COLO829 (cell line): ENCODE measurements at places on chromosomes 2 and 18.

DNA sequence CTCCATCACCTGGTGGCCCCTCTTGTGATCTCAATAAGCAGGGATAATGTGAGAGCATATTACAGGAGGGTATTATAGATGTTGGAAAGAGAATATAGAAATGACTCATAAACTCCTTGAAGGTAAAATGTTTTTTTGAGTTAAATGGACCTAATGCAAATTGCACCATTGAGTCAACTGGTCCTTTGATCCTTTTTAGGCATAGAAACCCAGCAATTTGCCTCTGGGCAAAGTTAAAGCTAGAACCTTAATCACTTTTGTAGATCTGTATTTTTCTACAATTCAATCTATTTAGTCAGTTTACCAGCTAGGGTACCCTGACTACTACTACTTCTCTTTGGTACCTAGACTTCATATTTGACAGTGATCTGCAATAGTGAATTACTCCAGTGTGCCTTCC lies 71.8 kb upstream of the RNF152 start:
- no peak for DNase-seq

- DNase-seq: no peak
Observed at GRCh38 chr18:32899819-32900218, 127.0 kb upstream of the KLHL14 start.

DNA sequence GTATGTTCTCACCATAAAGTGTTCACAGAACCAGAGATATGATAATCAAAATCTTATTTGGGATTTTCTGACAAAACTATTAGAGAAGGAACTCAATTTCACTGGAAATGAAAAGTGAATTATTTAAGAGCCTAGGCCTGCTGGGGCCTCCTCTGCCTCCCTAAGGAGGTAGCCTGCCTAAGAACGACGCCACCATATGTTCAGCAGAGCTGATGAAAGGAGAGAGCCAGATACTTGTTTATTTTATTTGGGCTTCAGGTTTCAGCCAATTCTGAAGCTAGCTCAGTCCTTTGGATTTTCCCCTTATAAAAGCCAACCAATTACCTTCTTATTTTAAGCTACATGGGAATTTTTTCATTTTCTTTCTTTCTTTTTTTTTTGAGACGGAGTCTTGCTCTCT lies 433.1 kb upstream of the MAP2 start:
- no peak for DNase-seq

DNA sequence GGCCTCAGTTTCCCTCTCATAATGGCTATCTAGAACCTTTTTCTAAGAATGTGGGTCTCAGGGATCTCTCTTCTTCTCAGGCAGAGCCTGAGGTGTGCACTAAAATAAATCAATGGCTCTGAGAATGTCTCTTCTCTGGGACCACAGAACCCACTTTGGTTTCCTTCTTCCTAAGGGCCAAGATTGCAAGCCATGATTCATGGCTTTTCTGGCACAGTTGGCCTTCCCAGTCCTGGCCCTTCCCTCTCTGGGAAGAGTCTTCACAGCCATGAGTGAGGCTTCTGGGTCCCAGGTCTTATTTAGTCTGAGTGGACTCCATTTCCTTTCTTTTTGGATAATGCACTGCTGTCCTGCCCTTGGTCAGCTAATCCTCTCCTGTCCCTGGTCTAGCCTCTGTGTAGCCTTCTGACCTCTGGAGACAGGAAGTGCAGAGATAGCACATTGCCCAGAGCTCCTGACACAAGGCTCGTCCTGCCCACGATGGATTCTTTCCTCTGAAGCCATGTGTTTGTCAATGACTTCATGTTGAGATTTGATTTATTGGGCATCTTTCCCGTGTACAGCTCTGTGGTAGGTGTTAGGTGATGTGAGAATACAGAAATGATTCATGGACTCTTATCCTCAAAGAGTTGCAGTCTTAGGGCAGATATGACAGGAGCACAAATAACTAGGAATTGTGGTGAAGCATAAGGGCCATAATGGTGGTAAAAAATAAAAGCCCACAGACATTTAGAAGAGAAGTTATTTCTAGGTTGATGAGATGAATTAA lies 245.0 kb downstream of the CLIP4 start:
- no peak for DNase-seq

DNA sequence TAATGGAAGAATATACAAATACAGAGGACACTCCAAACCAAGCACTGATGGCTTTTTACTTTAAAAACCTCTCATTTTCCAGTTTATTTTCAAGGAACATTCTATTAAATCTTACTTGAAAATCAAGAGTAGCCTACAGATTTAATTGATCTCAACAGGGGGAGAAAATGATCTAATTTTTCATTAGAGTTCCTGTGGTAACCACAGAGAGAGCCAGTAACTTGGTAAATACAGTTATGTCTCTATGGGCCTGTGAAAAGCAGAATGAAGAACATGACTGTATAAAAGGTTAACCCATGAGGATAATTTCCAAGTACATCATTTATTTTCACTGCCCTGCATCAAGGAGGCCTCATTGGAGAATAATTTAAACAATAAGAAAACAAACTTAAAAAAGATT lies 39.8 kb upstream of the ITPRID2 start:
- no peak for DNase-seq

DNA sequence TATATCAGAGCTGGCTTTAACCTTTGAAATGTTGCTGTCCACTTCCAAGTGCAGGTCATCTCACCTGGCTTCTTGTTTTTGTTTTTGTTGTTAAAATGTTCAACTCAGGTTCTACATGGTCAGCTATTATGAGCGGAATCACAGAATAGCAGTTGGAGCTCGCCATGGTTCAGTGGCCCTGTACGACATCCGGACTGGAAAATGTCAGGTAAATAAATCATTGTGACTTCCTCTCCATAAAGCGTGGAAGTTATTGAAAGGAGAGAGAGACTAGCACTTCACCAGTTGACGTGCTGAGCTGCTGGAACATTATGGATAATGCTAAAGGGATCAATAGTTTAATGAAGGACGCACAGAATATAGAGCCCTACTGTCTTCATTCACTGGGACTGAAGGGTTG lies 184.6 kb upstream of the BOD1L2 start:
- no peak for DNase-seq

DNA sequence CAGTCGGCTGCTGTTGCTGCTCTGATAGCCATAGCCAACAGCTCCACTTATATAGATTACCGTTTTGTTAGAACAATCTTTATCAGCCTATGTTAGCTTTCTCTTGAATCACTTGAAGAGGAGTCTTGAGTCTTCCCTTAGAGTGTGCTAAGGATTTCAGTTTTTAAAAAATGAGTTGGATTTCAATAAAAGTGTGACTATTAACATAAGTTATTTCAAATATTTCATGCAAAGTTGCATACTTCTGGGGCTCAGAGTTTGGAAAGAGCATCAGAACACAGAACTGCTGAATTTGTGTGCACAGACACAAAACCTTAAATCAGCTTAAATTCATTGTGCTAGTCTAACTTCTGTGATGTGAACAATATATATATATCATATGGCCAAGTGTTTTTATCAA lies 174.7 kb downstream of the MTX2 start:
- no peak for DNase-seq

- no peak for DNase-seq
Observed at GRCh38 chr2:26609839-26610277, 31.3 kb downstream of the CIB4 start.

DNA sequence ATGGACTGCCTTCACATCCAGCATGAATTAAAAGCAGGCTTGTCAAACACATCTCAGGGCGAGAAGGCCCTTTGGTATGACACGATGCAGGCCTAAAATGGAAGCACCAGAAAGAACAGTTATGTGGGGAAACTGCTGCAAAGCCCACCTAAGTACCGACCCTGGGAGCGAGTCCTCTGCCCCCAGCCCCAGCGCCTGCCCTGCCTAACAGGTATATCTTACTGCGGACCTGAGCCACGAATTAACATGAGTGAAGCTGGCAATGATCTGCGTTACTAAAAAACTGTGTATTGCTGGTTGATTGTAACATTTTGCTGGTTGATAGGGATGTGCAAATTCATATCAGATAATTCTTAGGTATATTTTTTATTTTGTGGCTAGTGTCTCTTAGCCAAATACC lies 441.5 kb downstream of the ZNF516 start:
- no peak for DNase-seq

- peak; percentile 32 for DNase-seq
Observed at GRCh38 chr2:127175041-127175721, 44.9 kb downstream of the CYP27C1 start.

DNA sequence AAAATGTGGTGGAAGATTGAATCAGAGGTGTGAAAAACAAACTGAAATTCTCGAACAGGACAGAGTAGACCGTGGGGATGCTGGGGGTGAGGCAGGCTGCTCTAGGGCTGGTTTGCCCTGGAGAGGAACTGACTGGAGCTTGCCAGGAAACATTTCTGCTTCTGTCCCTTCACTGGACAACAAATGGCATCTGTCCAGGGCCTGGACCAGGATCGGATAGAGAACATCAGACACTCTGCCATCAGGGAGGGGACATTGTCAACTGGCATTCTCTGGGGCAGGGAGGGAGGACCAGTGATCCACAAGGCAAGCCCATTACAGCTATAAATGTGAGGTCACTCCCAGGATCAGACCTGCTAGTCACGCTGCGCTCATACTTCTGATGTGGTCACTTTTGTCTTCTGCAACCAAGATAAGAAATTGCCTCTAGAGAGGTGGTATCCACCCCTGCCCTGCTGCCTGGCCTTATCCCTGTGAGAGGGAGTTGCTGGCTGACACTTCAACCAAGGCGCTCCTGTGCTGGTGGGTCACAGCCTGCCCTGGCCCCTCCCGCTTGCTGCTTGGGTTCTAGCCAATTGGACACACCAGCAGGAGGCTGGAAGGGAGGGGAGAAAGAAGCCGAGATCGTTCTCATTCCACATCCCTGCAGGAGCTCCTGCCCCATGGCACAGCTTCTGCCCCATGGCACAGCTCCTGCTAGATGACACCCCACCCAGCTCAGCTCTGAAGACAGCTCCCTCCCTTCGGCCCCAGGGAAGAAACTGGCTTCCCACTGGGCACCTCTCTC lies 8.7 kb downstream of the NPPC start:
- no peak for DNase-seq
